ENCODE measurements at places on chromosomes 1 and 21. TPM values are rescaled to one million over a fixed set of nuclear protein-coding genes. Genes with fewer than 3 reads are reported as not detected.

GRCh38 chr1:75124510-75124909, 9.7 kb upstream of the LHX8 start:
- DNase-seq: no peak

DNA sequence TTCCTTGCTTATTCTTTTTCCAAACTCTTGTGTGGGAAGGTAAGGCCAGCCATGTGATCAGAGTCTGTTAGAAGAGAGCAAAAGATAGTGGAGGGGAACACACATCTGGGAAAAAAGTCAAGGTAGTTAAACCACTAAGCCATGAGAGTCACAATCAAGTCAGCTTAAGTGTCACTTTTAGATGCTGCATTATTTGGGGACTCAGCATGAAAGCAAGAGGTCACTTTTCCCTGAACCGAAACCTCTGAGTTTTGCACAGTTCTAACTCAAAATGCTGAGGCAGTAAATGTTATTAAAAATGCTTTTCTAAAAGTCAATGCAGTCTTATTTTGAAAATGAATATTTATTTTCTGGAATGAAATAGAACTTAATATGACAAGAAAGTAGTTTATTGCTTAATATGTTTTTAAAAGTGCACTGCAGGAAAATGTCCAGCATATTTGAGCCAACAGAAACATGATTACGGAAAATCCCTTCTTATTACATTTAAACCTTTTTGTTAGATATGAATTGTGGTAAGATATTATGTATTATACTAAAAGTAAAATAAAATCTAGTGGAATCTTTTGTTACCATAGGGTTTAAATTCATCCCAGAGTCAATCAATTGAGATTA, 69.3 kb downstream of the RBM11 start:
- DNase-seq: no peak

RO60 gene
- 42.8 TPM for total RNA-seq

- DNase-seq: no peak
These were observed 14.7 kb upstream of the SSX2IP start for GRCh38 chr1:84704872-84705417.

- DNase-seq: no peak
These were observed 26.8 kb downstream of the GADD45A start for GRCh38 chr1:67711855-67712212.

NPR1 gene
- 0.05 TPM for total RNA-seq

DNA sequence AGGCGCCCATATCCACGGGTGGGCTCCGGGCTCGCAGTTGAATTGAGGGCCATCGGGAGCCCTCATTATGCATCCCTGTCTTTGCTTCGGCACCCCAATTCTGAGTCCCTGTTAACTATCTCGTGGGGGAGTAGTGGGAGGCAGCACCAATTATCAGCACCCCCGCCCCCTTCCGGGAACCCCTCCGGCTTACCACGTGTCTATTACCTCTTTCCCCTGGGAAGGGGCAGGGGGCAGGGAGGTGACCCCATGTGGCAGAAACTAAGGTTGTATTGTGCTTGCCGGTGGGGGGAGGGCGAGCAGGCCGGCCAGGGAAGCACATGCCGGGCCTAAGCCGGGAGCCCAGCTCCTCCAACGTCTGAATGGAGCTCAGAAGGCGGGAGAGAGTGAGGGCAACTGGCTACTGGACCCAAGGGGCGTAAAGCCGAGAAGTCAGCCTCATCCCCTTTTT, 1.0 kb downstream of the LIN28A start:
- DNase-seq: no peak

GRCh38 chr1:150281221-150281757, 1.1 kb upstream of the CIART start:
- peak; percentile 82 for DNase-seq

DMRTA2 gene
- 0.07 TPM for total RNA-seq

DNA sequence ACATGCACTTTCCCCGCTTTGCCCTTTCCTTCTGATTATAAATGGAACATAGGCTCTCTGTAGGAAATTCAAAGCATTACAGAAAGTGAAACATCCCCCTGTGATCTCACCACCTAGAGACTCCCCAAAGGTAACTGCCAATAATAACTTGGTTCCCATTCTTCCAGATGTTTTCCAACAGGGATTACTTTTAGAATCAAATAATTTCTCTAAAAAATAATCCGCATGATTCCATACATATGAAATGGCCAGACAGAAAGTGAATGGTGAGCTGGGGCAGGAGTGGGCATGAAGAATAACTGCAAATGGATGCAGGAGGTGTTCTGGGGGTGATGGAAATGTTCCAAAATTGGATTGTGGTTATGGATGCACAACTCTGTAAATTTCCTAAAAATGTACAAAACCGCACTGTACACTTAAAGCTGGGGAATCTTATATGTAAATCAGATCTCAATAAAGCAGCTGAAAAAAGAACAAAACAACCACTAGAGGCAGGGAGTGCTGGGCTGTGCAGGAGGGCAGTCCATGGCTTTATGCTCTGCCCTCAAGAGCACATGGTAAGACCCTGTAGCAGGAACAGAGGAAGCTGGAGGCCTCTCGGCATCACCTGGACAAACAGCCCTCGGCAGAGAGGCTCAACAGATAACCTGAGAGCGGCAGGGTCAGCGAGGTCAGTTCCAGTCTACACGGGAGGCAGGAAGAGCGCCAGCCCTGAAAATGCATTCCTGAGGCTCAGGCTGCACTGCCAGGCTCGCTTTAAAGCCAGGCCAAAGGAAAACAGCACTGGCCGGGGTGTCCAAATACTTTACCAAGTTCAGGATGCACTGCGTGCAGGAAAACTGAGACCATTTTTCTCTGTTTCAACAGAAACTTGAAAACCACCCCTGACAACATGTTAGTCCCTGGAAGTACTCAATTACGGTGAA, 39.7 kb downstream of the CAPZB start:
- no peak for DNase-seq

GRCh38 chr21:34021726-34022125, 51.7 kb upstream of the MRPS6 start:
- DNase-seq: no peak

DNA sequence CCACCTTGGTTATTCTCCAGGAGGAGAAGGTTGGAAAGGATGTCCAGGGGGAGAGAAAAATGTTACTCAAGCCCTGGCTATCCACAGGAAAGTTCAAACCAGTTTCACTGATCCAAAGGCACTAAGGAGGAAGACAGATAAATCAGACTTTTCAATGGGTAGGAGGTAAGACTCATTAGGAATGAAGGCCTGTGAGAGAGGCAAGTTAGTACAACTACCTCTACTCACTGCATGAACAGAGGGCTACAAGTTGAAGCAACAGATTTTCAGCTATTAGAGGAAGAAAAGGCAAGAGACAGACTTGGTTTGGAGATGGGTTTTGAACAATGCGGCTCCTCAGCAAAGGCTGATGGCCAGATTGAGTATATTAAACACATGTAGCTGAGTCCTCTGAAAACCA, 16.9 kb downstream of the CD160 start:
- no peak for DNase-seq

GRCh38 chr1:67355745-67356424, 48.2 kb downstream of the IL12RB2 start:
- no peak for DNase-seq

SIM2 gene
- total RNA-seq: 0.94 TPM

GRCh38 chr1:160888926-160889325, 3.9 kb upstream of the ITLN1 start:
- DNase-seq: no peak

GRCh38 chr1:180542113-180542837, 16.5 kb upstream of the OVAAL start:
- DNase-seq: no peak

DNA sequence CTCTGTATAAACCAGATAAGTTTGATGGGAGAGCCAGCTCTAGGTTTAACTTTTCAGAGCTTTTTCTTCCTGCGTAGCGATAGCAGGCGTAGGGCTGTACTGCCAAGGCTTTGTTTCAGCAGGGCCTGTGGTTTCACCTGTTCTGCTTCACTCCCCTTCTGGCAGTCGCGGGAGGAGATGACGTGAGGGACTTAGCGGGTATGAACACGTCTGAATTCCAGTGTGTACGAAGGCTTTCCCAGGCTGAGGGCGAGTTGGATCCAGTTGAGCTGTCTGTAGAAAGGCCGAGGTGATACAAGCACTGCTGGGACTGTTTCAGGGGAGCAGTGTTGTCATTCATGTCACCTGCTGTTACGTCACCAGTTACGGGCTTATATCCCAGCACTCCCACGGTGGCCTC, 21.2 kb downstream of the PEX14 start:
- DNase-seq: peak; percentile 69

DNA sequence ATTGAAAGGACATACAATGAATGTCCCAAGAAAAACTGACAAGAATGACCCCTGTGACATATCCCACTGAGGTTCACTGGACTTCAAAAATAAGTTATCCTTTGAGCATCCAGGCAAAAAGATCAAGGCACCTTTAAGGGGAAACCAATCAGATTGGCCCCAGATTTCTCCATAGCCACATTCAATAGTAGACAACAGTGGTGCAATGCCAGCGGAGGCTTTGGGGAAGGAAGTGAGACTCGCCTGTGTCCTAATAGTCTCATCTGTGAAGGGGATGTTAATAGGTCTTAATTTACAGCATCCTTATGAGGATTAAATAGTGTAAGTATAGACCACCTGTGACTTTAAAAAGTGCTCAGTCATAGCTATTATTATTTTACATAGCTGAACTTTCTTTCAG, 21.5 kb downstream of the RPL5 start:
- DNase-seq: no peak

ANKRD65 gene
- total RNA-seq: not detected

MAP3K7CL gene
- 4.9 TPM for total RNA-seq

DYNLT4 gene
- total RNA-seq: 0.67 TPM

DNA sequence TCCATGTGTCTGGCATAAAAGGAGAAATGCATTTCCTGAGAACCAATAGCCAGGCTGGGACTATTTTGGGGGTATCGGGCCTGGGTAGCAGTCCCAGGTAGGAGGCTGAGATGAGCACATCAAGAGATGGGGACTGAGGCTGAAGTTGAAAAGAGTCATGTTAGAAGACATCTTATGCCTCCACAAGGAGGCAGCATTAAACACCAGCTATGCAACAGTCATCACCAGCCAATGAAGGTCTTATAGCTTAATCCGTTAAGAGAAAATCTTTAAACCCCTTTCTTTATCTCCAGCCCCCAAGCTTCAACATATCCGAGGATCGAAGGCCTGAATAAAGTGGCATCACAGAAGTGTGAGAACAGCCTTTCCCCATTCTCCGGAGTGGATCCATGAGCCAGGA, 640.7 kb upstream of the PTBP2 start:
- no peak for DNase-seq

LRRC71 gene
- total RNA-seq: not detected

GRCh38 chr1:217090060-217090911, 367.1 kb upstream of the ESRRG start:
- DNase-seq: no peak
